Stimulated activated CD8-positive, alpha-beta memory T cell treated with anti-CD3 and anti-CD28 coated beads, Interleukin-7, amount 100 ng/mL, for 48 hours (primary cell): ENCODE measurements at places on chromosomes 4 and X.

DNA sequence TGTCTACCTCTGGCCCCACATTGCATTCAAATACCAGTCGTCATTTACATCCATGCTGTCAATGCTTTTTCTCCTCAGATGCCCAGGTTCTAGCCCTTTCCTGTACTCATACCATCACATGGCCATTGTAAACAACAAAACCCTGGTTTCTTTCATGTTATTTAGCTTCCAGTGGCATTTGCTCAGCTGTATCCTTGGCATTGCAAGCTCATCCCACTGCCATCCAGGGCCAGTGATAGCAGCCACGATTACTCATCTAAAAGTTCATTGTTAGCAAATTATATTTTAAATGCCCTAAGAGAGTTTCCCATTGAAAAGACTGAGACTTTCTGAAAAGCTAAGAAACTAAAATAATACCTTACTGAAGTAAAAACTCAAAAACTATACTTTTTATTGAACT is 34.0 kb downstream of the VEGFC start:
- DNase-seq = no peak

GRCh38 chr4:8468746-8469535 is 28.4 kb downstream of the TRMT44 start:
- peak; percentile 15 for DNase-seq

DNA sequence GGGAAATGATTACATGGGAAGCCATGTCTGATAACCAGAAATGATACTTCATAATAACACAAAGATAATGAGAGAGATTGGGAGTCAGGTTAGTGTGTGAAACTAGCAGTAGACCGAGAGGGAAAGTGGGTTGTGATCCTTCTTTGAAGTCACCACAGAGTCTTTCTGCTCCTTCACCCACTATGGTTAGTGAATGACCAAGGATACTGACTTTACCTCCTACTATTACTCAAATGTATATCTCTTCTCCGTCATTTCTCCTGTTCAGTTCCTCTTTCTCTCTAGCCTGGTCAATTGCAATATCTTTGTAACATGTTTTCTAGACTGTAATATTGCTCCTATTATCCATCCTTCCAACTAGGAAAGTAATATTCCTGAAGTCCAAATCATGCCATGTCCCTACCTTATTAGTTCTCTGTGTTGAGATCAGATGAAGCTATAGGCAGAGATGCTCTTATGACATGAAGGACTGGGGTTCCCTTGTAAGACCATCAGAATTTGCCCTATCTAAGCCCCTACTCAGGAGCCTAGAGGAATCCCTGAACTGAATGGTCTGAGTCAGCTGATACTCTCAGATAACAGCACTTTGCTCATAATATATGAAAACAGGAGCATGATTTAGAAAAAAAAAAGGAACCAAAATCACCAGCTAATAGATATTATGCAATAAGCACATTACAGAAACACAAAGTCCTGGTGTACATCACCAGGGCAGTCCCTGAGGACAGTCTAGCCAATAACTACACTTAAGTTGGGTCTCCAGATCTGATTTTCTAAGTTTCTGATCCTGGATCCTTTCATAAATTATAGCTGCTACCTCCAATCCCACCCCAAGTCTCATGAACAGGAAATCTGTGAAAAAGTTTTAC is 81.2 kb downstream of the SHROOM3 start:
- DNase-seq = no peak

- no peak for DNase-seq
Observed at GRCh38 chr4:124433044-124433443, 279.5 kb downstream of the ANKRD50 start.

- DNase-seq = no peak
Observed at GRCh38 chr4:2830632-2831610, 12.7 kb upstream of the ADD1 start.

DNA sequence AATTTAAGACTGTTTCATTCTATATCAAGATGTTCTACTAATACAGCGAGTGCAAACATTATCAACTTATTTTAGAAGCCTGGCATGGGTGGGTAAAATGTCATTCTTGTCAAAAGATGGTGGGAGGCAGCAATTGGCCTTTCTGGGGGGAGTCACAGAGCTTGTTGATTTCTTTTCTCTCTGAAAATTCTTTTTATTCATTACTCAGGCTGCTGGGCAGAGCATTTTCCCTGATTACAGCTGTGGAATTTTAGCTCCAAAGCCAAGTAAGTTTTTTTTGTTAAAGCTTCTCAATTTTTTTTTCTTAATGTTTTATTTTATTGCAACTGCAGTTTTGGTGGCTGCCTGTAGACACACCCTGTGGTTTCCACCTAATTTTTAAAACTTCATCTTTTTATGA is 50.4 kb downstream of the GPC4 start:
- DNase-seq = no peak

- DNase-seq = no peak
Observed at GRCh38 chr4:141933978-141934377, 297.6 kb downstream of the IL15 start.

DNA sequence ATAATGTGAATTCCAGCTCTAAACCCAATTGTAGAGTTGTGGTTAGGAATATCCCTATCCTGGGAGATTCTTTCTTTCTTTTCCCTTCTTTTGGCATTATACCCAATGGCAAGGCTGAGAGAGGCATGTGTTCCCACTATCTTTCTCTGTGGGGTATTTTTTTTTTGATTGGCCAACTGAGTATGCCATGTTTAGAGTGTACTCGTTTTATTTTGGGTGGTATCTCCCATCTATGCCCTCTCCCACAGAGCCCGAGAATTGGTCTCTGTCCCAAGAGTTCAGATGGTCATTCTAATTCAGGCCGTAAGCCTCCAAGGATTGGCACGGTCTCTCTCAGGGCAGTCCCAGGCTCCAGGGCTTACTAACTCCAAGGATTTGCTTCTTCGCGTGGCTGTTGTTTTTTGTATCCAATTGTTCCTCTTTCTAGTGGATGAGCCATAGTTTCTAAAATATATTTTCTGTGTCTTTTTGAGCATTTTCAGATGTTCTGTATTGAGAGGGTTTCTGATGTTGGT is 198.8 kb downstream of the SLC4A4 start:
- no peak for DNase-seq
